ENCODE measurements at places on chromosomes 5 and 9.

GRCh38 chr9:5205071-5205470 lies 19.6 kb upstream of the INSL6 start:
- no peak for DNase-seq

- DNase-seq, result no peak
These were observed 28.4 kb downstream of the TIMD4 start for GRCh38 chr5:156934450-156935211.

GRCh38 chr5:122073864-122074263 lies 4.2 kb downstream of the LOX start:
- no peak for DNase-seq

DNA sequence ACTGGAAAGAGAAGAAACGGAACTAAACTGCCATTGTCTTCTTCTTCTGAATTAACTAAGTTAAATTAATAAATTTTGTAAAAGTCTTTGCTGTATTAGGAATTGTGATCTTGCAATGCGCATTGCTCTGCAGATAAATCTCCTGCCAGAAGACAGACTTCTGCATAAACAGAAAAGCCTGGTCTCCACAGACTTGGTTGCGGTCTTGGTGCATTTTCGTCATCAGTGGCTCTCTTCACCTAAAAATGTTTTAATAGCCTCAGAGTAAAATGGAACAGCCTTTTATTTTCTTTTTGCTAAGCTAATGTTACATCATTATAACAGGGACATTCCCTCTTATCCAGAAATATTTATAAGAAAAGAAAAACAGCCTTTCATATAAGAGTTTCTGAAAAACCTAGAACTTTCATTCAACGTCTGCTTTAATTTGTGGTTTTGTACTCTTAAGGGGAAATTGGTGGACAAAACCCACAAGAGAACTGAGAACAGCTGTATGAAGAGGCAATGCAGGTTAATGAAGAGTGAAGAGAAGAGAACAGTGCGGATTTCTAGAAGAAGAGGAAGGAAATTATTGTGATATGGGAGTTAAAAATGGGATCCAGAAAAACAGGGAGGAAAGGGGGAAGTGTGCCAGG lies 10.1 kb downstream of the IFNA5 start:
- DNase-seq, result no peak

All from activated gamma-delta T cell (primary cell).